ENCODE measurements at places on chromosomes 5 and 9.

- DNase-seq: peak; percentile 47
Observed at GRCh38 chr5:140633021-140633471, at the start of gene CD14. Gene CD14 (minus strand): TSS chr5:140633175. CDS start chr5:140633071, 104 bp downstream.

- no peak for DNase-seq
Observed at GRCh38 chr9:118962426-118962825, 406.8 kb downstream of the BRINP1 start.

DNA sequence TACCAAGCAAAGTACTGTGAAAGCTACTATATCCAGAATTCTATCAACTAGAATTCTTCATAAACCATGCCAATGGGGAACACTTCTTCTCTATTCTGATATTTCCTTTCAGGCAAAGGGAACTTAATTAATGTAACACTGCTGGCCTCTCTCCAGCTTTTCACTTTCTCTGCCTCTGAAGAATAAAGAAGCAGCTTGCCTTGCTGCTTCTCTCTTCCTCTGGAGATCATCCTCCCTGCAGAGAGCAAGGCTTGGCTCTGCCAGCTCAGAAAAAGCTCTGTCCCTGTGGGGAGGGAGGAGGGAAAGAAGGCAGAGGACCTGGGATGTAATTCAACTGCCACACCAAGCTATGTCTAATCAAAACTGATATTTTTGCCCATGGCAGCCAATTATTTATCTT, 6.5 kb downstream of the CTNND2 start:
- no peak for DNase-seq

DNA sequence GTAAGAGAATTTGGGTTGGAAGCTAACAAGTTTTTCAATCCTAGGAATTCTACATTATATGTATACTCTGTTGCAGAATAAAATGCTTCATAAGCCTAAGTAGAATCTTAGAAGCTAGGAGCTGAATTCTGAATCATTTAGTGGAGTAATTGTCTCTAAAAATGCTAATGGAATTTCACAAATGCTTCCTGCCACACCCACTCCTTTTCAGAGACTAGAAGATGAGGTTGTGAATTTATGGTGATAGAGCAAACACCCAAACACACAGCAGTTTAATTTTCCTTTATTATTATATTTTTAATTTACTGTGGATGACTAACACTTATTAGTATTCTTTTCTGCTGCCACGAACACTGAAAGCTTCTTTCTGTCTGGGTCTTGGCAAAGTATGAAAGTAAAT, 208.0 kb upstream of the PDE4D start:
- no peak for DNase-seq

- no peak for DNase-seq
Observed at GRCh38 chr5:72225741-72226140, 94.3 kb downstream of the MRPS27 start.

DNA sequence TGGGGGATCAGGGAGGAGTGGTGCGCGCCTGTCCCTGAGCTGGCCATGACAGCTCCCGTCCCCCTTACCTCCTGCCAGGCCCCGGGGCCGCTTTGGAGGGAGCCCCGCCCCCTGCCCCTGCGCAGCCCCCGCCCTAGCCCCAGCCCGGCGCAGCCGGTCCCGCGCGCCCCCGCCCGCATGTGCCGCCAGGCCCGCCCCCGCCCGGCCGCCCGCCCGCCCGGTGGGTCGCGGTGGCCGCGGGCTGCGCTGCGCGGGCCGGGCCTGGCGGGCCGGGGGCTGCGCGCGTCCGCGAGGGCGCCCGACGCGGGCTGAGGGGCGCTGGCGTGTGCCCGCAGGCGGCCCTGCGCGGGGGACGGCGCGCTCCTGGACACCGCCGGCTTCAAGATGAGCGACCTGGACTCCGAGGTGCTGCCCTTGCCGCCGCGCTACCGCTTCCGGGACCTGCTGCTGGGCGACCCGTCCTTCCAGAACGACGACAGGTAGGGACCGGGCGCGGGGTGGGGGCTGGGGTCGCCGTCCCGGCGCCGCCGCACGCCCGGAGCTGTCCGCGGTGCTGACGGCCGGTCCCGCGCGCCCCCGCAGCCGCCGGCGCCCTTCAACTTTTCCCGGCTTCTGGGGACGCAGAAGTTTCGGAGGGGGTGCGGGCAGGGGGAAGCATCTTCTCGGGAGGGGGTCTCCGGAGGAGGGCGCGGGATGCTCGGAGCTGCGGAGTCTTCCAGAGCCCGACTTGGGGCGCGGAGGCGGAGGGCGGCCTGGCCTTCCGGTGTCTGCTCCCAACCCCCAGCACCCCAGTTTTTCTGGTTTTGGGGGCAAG, 12.5 kb downstream of the KCNT1 start:
- peak; percentile 65 for DNase-seq

GRCh38 chr5:91591076-91591475, 208.0 kb upstream of the ARRDC3 start:
- no peak for DNase-seq

DNA sequence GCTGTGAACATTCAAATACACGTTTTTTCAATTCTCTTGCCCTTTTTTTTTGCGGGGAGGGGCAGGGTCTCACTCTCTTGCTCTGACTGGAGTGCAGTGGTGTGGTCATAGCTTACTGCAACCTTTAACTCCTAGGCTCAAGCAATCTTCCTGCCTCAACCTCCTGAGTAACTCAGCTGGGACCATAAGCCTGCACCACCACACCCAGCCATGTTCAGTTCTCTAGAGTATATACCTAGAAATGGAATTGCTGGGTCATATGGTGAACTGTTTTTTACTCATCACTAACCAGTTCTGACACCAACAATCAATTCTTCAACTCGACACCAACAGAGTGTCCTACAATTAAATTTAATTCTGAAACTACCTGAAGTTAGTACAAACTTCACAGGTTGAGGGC, 85.5 kb upstream of the ZNF169 start:
- DNase-seq: no peak

DNA sequence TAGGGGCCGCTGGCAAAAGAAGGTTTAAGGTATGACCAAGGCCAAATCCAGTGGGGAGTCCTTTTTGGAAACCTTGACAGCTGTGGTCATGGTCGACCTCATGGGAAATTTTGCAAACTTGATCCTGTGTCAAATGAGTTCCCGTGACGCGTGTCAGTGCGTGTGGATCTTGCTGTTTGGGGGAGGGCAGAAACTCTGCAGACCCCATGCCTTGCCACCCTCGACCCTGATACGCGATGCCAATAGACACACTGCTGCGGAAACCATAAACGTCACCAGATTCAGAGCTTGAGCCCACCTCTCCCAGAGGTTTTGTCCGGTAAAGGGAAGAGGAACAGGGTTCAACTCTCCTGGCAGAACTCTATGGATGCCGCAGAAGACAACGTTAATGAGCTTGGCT, 104.7 kb downstream of the ADAMTS2 start:
- DNase-seq: no peak

- no peak for DNase-seq
Observed at GRCh38 chr5:135747824-135748223, 86.6 kb upstream of the SLC25A48 start.

DNA sequence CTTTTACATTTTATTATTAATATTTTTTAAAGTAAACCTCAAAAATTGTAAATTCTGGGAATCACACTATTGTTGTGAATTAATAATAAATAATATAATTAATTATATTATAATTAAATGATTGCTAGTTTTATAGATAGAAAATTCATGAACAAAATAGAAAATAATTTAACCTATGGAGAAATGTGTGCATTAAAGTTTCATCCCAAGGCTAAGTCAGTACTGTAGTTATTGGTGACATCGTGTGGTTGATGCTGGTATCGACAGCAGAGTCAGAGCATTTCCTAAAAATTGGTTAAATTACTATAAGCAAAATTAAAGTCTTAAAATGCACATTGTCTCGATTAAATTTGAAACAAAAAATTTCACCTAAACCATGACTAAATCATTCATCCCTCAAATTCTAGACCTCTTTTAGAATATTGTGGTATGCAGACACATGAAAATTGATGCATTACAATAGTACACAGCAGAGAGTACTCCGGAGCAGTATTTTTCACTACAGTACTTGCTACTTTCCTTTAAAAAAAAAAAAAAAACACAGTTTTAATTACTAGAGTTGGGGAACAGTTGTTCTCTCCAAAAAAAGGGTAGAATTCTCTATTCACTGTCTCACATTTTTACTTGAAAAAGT, 73.9 kb downstream of the RORB start:
- peak; percentile 53 for DNase-seq

GRCh38 chr5:158670201-158670600, 429.5 kb downstream of the EBF1 start:
- no peak for DNase-seq

- DNase-seq: no peak
Observed at GRCh38 chr5:157828944-157829639, 29.9 kb downstream of the CLINT1 start.
